ENCODE measurements at places on chromosomes 11 and 22.

- DNase-seq = no peak
Measured at GRCh38 chr11:71384561-71384960, 63.6 kb downstream of the DHCR7 start.

- no peak for DNase-seq
Measured at GRCh38 chr11:47593934-47594855, at the start of gene C1QTNF4. TSS of gene C1QTNF4 (minus strand) at chr11:47594411. CDS start at chr11:47590810, 3,601 bp downstream.

GRCh38 chr22:33859311-33859710 lies 61.0 kb downstream of the LARGE1 start:
- no peak for DNase-seq

DNA sequence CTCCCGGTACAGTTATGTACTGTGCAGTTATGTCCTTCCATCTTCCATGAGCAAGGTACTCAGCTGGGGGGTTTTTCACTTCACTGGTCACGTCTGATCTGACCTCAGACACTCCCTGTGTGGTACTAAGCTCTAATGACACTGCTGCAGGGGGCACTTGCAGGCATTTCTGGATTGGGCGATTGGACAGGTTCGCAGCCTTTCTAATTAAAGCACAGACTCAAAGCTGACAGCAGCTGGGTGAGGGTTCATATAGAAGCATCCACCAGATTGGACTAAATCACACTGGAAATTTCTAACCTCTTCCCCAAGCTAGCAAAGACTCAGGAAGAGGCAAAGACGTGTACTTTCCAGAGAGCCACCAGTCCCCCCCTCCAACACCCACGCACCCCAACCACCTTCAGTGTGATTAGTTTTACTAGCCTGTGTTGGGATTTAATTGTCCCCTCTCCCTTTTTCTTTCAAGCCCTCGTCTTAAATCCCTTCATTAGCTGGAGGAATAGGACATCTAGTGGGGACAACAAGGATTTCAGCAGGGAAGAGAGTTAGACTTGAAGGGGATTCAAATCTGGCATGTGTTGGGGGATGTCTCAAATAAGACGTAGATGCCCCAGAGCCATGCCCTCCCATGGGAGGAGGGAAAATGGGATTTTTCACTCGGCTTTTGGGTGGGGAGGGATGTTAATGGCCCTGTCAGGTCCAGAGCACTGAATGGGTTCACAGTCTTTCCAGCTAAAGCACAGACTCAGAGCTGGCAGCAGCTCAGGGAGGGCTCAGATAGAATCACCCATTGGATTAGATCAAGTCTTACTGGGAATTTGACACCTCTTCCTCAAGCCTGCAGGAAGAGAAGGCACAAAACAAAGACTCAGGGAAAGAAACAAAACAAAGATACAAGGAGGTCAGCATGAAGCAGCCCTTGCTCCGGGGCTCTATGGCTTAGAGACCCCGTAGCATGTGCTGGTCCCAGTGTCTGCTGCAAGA lies 10.9 kb downstream of the INS start:
- no peak for DNase-seq

DNA sequence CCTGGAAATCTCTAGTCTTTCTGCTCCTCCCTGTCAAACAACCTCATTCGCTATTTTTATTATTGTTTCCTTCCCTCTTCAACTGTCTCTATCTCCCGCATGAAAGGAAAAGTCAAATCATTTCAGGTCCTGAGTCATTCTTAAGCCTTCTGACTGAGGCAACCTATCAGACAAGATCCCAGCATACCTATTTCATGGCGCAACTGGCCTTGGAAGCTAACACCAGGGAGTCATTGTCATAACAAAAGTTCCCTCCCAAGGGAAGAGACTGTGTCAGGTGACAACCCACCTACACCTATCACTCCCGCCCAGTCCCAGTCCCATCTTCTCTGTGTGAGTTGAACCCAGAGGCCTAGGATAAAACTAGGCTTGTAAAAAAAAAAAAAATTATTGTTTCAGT lies 10.2 kb upstream of the ARHGAP42 start:
- no peak for DNase-seq

DNA sequence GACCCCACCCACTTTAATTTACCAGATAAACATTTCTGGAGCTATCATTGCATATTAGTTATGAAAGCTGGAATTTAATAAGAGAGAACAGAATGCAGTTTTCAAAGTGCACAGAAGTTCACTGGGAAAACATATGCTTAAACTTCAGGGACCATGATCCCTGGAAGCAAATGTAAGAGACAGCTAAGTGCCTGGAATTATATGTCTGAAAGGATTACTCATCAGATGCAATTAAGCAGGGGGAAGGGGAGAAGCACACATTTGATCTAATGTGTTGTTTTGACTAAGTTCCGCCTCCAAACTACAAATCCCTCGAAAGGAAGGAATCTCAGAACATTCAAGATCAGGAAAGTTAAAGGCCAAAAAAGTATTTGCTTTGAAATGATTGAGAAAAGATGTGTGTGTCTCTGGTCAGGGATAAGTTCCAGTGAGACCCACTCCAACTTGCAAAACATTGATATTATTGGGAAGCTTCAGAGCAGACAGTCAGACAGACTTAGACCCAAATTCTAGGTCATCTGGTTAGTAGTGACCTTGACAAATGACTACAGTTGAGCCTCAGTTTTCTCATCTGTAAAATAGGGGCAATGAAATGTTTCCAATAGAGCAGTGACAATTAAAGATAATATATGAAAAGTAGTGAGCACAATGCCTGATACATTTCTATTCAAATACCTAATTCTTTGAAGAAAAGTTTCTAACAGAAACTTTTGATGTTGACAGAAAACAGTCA lies 147.6 kb downstream of the ME3 start:
- no peak for DNase-seq

DNA sequence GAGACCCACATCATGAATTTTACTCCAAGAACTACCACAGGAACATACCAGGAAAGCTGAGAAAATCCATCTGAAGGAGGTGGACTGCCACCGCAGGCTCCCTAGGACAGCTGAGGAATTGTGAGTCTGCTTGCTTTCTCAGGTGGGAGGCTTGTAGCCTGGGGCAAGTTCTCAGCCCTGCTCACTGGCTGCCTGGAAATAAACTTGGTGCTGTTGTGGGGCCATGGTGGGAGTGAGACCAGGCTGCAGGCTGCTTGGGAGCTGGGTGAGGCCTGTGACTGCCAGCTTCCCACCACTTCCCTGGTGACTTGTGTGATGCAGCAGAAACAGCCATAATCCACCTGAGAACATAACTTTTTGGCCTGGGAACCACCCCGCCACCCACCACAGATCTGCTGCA lies 132.7 kb upstream of the RAG2 start:
- no peak for DNase-seq

GRCh38 chr11:37978647-37979046 lies 1380.6 kb upstream of the RAG2 start:
- no peak for DNase-seq

GRCh38 chr22:36197065-36197440 lies 4.6 kb downstream of the APOL4 start:
- no peak for DNase-seq

GRCh38 chr22:22112533-22113294 lies 130.1 kb upstream of the TOP3B start:
- DNase-seq = no peak

- no peak for DNase-seq
Measured at GRCh38 chr22:29199702-29200400, 5.8 kb upstream of the EMID1 start.

- DNase-seq = no peak
Measured at GRCh38 chr11:84381666-84382065, 1095.5 kb upstream of the CCDC90B start.

- DNase-seq = no peak
Measured at GRCh38 chr11:125416981-125417935, 78.8 kb downstream of the FEZ1 start.

DNA sequence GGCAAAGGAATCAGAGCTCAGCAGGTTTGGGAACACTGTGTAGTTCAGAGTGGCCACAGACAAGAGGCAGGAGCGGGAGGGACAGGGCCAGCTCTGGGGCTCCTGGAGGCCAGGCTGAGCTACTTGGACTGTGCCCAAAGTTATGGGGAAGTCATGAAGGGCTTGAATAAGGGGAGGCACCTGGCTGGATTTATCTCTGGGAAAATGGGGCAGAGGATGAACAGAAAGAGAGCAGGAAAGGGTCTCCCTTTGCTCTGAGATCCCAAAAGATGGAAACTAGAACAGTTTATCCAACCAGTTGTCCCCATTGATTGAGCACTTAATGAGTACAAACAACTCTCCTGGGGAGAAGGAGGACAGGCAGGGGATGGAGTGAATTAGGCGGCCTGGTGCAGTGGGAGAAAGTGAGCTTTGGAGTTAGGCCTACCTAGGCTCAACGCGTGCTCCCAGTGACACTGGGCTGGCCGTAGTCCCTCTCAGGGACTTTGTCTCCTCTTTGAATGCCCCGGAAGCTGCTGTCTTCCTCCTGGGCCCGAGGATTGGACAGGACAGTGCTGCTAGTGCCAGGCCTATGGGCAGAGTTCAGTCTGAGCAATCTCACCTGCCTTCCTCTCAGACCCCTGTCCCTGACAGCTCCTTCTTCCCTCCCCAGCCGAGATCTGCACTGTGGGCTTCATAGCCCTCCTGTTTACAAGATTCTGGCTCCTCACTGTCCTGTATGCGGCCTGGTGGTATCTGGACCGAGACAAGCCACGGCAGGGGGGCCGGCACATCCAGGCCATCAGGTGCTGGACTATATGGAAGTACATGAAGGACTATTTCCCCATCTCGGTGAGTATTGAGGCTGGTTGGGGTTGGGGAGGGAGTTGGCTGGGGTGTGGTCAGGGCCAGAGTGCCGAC lies 2.0 kb downstream of the MOGAT2 start:
- DNase-seq = no peak

- no peak for DNase-seq
Measured at GRCh38 chr11:100753172-100753543, 66.1 kb downstream of the ARHGAP42 start.

GRCh38 chr11:820655-821511 lies 2.2 kb downstream of the PNPLA2 start:
- no peak for DNase-seq

DNA sequence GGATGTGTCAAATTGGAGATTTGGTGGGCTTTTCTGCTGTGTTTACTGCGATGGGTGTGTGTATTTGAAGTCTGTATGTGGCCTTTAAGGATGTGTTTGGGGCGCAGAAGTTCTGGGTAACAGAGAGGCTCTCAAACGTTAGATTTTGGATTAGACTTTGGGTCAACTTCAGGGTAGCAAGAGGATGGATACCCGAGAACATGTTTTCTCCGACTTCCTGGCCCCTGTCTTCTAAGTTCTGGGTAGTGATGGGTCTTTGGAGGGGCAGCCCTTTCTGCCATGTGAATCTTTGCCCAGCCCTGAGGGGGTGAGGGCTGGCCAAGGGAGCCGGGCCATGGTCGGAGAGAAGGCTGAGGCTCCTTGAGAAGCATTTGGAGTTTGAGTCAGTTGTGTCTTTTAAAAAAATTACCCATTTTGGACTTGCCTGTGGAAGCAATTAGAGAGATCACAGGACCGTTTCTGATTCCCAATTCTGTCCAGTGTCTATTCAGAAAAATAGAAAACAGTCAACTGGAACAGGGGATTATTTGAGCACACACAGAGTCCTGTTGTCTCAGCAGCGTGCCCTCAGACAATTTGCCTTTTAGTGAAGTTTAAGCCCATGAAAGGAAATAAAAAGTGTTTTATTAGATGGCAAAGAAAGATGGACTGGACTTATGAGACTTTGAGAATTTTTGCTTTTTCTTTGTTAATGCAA lies 114.4 kb downstream of the PTPRJ start:
- no peak for DNase-seq

DNA sequence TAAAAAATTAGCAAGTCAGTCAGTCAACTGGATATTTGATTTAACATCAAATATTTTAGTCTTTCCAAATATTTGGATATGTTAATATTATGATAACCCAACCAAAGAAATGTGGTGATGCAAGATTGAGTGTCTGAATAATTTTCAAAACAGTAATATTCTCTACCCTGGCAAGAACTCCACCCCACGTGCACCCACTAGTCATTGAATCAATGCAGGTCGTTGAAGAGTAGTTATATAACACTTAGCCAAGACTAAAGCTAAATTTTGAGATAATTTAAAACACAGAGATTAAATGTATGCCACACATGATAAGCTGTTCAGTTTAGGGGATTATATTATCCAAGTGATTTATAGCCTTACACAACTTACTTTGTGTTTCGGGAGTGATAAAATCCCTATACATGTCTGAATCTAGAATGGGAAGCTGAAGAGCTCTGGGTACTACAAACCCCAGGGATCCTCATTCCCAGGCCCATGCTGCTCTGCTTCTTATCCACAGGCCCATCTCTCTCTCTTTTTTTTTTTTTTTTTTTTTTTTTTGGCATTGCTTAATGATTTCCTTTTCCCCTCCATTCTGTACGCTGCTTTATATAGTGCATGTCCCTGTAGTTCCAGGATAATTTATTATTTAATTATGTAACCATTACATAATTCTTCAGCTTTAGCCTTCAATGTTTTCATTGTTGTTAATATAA lies 392.9 kb downstream of the NTM start:
- DNase-seq = no peak

GRCh38 chr11:107675902-107676301 lies 36.0 kb downstream of the SLN start:
- DNase-seq = no peak

DNA sequence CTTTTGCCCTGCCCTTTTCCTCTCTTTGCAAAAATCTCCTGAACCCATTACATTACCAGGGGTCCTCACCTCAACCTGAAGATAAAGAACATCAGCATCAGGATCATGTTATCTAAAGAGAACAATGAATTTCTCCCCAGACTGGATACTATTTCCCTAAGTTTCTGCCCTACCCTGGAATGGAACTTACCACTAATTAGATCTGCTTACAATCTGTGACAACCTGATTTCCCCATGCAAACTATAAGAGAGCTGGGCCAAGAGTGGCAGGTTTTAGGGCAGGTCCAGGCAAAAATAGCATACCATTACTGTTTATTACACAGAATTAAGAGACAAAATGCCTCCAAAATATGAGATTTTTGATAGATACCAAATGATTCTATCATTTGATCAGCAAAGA lies 58.0 kb upstream of the GDPD4 start:
- no peak for DNase-seq

DNA sequence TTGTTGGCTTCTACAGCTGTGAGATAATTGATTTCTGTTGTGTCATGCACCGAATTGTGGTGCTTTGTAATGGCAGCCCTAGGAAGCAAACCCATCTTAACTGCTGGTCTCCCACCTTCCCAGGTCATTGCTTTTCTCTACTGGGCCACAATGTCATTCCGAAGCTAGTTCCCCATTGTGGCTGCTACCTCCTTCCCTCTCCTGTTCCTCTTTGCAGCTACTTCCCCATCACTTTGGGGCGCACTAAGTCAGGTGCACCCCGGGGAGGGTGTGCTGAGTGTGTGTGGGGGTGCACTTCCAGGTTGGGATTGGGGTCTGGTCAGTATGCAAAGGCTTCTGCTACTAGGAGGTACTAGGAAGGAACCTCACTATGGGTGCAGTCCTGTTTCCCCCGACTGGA lies 109.3 kb downstream of the ST3GAL4 start:
- DNase-seq = no peak

- no peak for DNase-seq
Measured at GRCh38 chr11:2303627-2304505, 2.1 kb downstream of the TSPAN32 start.

GRCh38 chr11:63616953-63617352 lies 2.7 kb upstream of the PLAAT3 start:
- no peak for DNase-seq

GRCh38 chr11:25423436-25424199 lies 908.3 kb upstream of the ANO3 start:
- no peak for DNase-seq

Data from naive thymus-derived CD4-positive, alpha-beta T cell (primary cell).